T-cell (primary cell): ENCODE measurements at places on chromosomes 1 and 21.
A peak's percentile ranks its signal among the peaks of the same experiment; 100 is the strongest.

DNA sequence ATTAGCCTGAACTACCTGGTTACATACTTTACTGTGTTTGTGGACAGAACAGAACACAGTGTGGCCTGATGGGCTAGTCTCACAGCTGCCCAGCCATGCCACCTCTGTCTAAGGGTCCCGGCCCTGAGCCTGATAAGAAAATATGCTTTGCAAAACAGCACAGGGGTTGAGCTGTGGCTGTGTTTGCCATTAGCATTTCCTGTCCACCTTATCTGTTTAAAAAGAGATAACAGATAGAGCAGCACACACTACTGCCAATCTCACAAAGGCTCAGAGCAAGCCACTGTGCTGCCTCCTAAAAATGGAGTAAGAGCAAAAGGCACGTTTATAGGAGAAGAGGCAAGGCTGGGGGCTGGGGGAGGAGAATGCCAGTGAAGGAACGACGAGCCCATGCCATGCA lies 95.0 kb downstream of the SUSD4 start:
- no peaks in the 10 kb centered on the region for H3K27me3 ChIP-seq
- H3K4me3 ChIP-seq, result no peak overlapping the region
- no peak for DNase-seq
- H3K27ac ChIP-seq, result no peak overlapping the region

DNA sequence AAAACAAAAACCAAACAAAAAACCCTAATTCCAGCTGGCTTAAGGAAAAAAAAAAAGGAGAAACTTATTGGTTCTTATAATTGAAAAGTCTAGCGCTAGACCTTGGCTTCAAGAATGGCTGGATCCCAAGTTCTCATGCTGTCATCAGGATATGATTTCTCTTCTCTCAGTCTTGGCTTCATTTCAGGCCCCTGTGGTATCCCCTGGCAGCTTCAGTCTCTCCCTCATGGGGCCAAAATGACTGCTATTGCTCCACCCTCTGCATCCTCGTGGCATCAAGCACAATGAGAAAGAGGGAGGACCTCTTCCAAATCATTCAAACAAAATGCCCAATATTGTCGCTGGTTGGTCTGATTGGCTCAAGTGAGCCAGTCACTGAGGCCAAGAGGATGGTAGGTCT lies 80.7 kb downstream of the GIPC2 start:
- H3K27ac ChIP-seq, result no peak overlapping the region
- DNase-seq, result no peak
- H3K4me3 ChIP-seq, result no peak overlapping the region
- H3K36me3 ChIP-seq, result no peaks in the 10 kb centered on the region
- H3K4me1 ChIP-seq, result no peaks in the 10 kb centered on the region

DNA sequence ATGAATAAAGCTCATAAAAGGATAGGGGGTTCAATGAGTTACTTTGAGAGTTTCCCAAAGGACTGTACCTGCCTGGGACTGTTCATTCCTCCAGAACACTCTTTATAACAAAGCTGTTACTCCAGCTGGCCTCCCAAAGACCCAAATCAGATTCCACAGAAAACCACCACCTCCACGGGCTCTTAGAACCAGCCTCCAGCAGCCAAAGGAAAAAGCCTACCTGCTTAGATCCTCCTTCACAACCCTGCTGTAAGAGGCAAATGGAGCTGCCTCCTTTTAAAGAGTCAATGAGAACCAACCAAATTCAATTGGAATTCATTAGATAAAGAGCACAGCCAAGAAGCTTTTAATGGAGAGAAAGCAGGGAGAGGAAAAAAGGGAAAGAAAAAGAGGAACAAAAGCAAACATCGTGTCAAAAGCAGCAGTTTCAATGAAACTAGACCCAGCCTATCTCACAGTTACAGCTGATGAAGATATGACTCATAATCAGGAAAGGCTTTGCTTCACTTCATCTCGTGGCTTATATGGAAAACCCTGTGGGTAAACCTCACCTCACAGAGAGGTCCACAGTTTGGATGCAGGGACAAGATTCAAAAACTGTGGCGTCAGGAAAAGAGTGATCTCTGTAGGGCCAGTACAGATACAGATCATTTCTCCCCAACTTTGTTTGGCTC lies 27.8 kb upstream of the FMO4 start:
- H3K4me3 ChIP-seq, result no peak overlapping the region
- no peaks in the 10 kb centered on the region for H3K36me3 ChIP-seq
- H3K27me3 ChIP-seq, result peaks cover 5% of the 10 kb centered on the region
- H3K27ac ChIP-seq, result no peak overlapping the region
- H3K4me1 ChIP-seq, result no peaks in the 10 kb centered on the region

DNA sequence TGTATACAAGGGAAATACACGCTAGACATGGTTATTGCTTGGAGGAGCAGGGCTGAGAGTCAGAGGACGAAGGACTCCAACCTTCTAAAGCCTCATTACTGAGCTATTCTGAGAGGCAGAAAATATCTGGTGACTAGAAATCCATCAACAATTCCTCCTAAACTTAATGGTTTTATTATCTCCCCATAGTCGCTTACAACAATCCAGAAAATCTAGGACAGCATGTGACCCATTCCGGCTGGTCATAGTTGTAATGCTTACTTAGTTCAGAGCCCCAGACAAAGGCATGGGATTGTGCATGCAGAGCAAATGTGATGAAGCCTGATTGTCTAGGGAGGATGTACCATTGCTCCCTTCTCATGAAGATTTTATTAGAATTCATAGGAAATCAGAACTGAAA lies 114.5 kb upstream of the PLXNA2 start:
- no peaks in the 10 kb centered on the region for H3K36me3 ChIP-seq
- H3K4me3 ChIP-seq, result no peak overlapping the region
- H3K4me1 ChIP-seq, result no peaks in the 10 kb centered on the region
- H3K27ac ChIP-seq, result no peak overlapping the region
- DNase-seq, result no peak

- no peaks in the 10 kb centered on the region for H3K27me3 ChIP-seq
- H3K36me3 ChIP-seq, result no peaks in the 10 kb centered on the region
- H3K27ac ChIP-seq, result peak overlapping the region; percentile 94
- peak overlapping the region; percentile 86 for H3K4me3 ChIP-seq
- no peak for DNase-seq
- H3K4me1 ChIP-seq, result peaks cover 28% of the 10 kb centered on the region
Measured at GRCh38 chr1:179953974-179954492, 577 bp upstream of the CEP350 start.

DNA sequence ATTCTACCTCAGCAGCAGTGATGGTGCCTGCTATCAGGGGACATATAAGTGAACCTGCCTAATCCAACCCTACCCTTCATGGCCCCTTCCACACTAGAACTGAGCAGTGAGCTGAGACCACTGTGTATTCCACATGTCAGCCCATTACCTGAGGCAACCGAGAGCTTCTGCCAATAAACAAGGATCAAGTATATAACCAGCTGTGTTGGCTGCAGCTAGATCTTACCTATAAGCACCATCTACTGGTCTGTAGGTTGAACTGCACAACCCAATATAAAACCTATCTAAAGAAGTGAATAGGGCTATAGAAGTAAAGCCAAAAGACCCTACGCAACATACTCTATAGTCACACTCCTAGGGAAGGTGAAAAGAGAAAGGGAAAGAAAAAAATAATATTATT lies 376.9 kb downstream of the HHIPL2 start:
- no peak overlapping the region for H3K27ac ChIP-seq
- no peak overlapping the region for H3K4me3 ChIP-seq
- no peaks in the 10 kb centered on the region for H3K4me1 ChIP-seq

- DNase-seq, result peak; percentile 72
- H3K27ac ChIP-seq, result no peak overlapping the region
- no peaks in the 10 kb centered on the region for H3K4me1 ChIP-seq
Measured at GRCh38 chr1:156385534-156386031, 16.6 kb downstream of the RHBG start.

- no peaks in the 10 kb centered on the region for H3K36me3 ChIP-seq
- no peak for DNase-seq
- no peaks in the 10 kb centered on the region for H3K4me1 ChIP-seq
- no peaks in the 10 kb centered on the region for H3K27me3 ChIP-seq
- H3K27ac ChIP-seq, result no peak overlapping the region
- no peak overlapping the region for H3K4me3 ChIP-seq
Measured at GRCh38 chr1:208438112-208438699, 194.0 kb upstream of the PLXNA2 start.

- no peak for DNase-seq
- H3K27ac ChIP-seq, result no peak overlapping the region
Measured at GRCh38 chr1:43522431-43522775, 8.3 kb upstream of the PTPRF start.

DNA sequence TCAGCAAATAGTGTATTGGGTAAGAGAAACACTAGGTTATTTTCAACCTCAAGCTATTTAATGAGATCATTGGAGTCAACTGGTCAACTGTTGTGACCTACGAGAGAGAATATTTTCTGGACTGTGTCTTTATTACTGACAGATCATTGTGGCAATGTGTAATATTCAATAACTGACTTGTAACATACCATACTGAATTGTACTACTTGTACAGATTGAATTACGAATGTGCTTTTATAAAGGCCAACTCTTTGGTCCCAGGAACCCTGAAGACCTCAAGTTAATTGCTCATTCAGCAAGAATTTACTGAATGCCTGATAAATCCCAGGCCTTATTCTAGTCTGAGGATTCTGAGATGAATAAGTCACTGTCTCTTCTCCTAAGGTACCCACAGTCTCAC lies 56.1 kb upstream of the CAMK1G start:
- no peak overlapping the region for H3K27ac ChIP-seq
- no peaks in the 10 kb centered on the region for H3K27me3 ChIP-seq
- H3K4me1 ChIP-seq, result no peaks in the 10 kb centered on the region
- H3K4me3 ChIP-seq, result no peak overlapping the region
- no peak for DNase-seq
- H3K36me3 ChIP-seq, result no peaks in the 10 kb centered on the region

DNA sequence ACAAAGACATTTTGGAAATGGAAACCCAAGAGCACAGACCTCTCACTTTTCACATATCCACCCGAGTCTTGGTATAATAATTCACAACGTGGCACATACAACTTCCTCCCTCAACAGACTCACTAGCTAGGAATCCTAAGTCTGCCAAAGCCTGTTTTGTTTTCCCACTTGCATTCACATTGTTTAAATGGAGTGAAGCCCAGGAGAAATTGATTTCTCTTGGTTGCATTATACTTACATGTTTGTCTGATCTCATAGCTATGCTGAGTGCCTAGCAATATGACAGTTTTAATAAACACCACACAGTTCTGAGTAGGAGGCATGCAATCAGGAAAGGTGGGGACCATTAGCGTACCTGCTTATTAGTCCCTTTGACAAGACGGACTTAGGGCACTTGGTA lies 348.6 kb upstream of the ADGRL4 start:
- no peaks in the 10 kb centered on the region for H3K27me3 ChIP-seq
- no peak for DNase-seq
- H3K36me3 ChIP-seq, result no peaks in the 10 kb centered on the region
- H3K27ac ChIP-seq, result no peak overlapping the region
- H3K4me3 ChIP-seq, result no peak overlapping the region
- no peaks in the 10 kb centered on the region for H3K4me1 ChIP-seq

DNA sequence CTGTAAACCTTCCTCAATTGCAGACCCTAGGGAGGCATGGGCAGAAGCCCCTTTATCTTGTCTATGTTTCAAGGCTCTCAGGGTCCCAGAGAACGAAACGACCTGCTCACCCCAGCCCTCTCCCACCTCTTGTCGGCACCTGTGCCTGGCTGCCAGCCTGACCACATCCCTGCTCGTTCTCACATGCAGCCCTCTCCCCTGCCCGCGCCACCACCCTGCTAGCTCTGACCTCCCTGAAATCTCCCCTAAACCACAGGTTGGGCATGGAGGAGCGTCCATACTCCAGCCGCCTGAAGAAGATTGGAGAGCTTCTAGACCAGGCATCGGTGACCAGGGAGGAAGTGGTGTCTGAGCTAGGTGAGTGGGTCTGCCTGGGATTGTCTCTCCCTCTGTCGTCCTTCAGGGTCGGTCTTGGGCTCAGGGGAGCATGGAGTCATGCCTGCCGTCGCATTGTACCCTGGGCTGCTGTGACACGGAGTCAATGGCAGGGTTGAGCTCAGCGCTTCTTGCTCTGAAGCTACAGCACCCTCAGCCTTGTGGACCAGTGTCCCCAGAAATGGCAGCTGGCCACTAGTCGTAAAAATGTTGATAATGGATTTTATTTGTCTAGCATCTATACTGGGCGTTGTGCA lies 3.6 kb downstream of the ADPRS start:
- H3K36me3 ChIP-seq, result peaks cover 6% of the 10 kb centered on the region
- no peak overlapping the region for H3K27ac ChIP-seq
- no peak overlapping the region for H3K4me3 ChIP-seq
- H3K4me1 ChIP-seq, result peaks cover 8% of the 10 kb centered on the region
- DNase-seq, result no peak
- no peaks in the 10 kb centered on the region for H3K27me3 ChIP-seq

- H3K27me3 ChIP-seq, result peaks cover 2% of the 10 kb centered on the region
- no peak overlapping the region for H3K27ac ChIP-seq
- no peaks in the 10 kb centered on the region for H3K36me3 ChIP-seq
- peaks cover 11% of the 10 kb centered on the region for H3K4me1 ChIP-seq
- no peak overlapping the region for H3K4me3 ChIP-seq
Measured at GRCh38 chr1:232793944-232794343, 11.3 kb upstream of the MAP10 start.

DNA sequence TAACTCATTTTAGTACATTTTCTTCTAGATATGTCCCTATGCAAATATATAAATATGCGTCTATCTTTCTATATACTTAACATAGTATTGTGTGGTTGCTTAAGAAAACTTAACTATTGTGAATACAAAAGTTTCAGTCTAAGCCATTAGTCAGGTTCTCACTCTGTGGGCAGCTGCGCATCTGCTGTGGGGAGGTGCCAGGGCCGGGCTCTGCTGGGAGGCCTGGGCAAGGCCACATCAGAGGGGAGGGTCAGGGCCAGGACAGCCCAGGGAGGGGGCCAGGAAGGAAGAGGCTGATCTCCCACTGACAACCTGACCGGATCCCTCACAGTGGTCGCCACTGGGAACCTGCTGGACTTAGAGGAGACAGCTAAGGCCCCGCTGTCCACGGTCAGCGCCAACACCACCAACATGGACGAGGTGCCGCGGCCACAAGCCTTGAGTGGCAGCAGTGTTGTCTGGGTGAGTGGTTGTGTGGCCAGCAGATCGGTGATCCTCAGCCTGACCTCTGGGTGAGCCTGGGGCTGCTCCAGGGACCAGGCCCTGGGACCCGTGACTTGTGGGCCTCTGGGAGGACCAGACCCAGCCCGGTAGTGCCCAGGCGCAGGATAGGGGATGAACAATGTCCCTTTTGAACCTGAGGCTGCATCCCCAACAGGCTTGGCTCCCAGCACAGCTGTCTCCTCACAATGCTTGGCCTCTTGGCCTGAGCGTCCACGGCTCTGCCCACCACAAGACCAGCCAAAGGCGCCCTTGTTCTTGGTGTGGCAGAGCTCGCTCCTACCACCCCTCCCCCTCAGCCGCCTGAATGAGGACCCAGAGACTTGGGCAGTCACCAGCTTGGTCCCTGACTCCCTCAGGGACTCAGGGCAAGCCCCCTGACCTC lies 20.2 kb downstream of the LDLRAP1 start:
- peaks cover 65% of the 10 kb centered on the region for H3K36me3 ChIP-seq
- no peak for DNase-seq
- peak overlapping the region; percentile 84 for H3K27ac ChIP-seq
- peak overlapping the region; percentile 69 for H3K4me3 ChIP-seq

- no peak overlapping the region for H3K27ac ChIP-seq
- DNase-seq, result no peak
- H3K4me1 ChIP-seq, result peaks cover 30% of the 10 kb centered on the region
- H3K36me3 ChIP-seq, result no peaks in the 10 kb centered on the region
Measured at GRCh38 chr1:151942882-151943281, 33.6 kb upstream of the THEM4 start.

- no peak overlapping the region for H3K4me3 ChIP-seq
- H3K27ac ChIP-seq, result no peak overlapping the region
- H3K27me3 ChIP-seq, result no peaks in the 10 kb centered on the region
- H3K36me3 ChIP-seq, result no peaks in the 10 kb centered on the region
- no peak for DNase-seq
Measured at GRCh38 chr1:60657926-60658325, 424.4 kb upstream of the NFIA start.
